ENCODE measurements at places on chromosomes 16 and 17.
A peak's percentile ranks its signal among the peaks of the same experiment; 100 is the strongest.

DNA sequence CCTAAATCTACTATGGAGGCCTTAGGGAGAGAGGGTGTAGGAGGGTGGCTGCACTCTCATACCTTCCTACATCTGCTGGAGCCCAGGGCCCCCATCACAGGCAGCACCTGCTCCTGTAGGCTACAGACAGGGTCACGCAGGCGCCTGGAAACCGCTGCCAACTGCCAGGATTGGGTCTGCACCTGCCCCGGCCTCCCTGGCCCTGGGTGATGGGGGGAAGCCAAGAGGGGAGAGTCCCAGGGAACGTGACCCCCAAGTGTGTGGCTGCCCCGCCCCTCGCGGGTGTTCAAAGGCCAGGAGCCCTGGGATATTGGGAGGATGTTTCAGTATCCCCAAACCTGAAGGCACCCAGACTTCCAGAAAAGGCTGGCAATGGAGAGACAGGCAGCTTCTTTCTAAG lies 5.6 kb upstream of the TEX19 start:
- no peak for DNase-seq

GRCh38 chr16:4706871-4707270 lies 13.5 kb downstream of the NUDT16L1 start:
- no peak for DNase-seq

DNA sequence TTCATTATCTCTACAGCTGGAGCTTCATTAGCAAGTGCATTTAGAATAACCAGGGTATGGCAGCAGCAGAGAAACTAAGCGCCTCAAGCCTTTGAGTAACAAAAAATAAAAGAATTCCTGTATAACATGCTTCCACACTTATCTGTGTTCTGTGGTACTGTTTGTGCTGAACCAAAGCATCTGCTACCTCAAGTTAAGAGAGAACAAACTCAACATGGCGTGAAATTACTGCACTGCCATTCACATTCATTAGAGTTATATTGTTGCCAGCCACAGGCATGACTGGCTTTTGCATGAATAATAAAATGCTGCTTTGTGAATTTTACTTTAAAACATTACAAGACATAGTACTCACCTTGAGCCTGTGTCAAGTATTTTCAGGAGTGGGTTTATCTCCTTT lies 76.6 kb downstream of the NLK start:
- DNase-seq = no peak

- DNase-seq = no peak
These were observed 5.0 kb downstream of the CD19 start for GRCh38 chr16:28936784-28937155.

DNA sequence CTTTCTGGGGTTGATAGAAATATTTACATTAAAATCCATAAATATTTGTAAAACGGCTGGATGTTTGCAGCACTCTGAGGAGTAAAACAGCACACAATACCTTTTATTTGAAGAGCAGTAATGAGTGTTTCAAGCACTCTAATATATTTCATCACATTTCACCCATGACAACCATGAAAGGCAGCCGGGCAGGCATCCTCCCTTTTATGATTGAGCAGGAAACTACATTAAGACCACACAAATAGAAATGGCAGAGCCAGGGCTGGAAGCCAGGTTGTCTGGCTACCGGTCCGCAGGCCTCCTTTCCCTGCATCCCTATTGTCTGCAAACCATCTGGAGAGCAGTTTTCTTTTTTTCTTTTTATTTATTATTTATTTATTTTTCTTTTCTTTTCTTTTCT lies 23.1 kb upstream of the GPRC5C start:
- DNase-seq = peak; percentile 26

GRCh38 chr17:43601280-43602039 lies 55.3 kb upstream of the ETV4 start:
- no peak for DNase-seq

DNA sequence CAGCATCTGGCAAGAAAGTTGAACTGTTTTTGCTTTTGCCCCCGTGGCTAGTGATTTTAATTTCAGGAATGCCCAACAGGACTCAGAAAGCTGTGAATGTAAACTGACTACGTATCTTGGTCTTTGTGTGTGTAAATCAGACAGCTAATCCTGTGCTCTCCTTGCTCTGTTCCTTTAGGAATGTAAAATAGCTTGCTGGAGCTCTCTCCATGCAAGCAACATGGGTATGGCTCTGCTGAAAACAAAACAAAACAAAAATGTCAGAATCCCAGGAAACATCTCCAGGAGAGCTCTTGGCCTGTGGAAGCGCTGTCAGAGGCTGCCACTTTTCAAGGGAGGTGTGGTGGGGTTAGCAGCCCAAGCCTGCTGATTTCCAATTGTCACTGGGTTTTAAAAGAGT lies 161.8 kb upstream of the NOG start:
- no peak for DNase-seq

- no peak for DNase-seq
These were observed 377.7 kb upstream of the MAF start for GRCh38 chr16:79977940-79978836.

GRCh38 chr17:28960256-28961061 lies 9.1 kb upstream of the PHF12 start:
- DNase-seq = no peak

DNA sequence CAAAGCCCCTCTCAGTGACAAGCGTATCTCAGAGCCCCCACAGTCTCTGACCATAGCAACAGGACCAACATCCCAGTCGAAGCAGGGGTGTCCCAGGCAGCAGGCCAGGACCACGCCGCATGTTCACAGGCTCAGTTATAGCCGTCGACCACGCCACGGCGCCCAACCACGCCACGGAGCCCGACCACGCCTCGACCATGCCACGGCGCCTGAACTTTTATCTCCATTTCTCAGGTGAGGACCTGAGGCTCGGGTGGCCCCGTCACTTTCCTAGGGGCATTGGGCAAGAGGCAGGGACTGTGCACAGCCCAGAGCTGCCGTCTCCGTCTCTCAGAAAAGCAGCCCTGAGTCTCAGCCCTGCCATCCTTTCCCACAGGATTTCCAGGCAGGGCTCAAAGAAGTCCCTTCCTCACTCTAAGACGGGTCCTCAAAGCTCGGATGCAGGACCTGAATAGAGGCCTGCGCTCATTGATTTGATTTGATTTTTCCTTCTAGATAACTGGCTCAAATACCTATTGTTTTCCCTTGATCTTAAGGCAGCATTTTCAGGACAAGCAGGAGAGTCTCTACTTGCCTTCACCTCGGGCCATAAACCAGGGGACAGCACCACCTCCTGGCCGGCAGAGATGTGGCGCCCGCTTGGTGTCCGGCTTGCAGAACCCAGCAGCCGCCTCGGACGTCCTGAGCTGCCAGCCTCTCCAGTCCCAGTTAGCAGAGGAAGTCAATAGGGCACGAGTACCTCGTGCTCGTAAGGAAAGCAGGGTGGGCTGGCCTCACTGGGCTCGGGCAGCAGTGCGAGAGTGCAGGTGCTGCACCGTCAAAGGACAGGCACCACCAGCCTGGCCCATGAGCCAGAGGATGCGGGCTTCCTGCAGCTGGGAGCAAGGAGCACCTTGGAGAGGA lies 38.8 kb downstream of the C16orf95 start:
- DNase-seq = no peak

- DNase-seq = peak; percentile 53
These were observed 25.9 kb downstream of the RNF43 start for GRCh38 chr17:58391302-58391984.

DNA sequence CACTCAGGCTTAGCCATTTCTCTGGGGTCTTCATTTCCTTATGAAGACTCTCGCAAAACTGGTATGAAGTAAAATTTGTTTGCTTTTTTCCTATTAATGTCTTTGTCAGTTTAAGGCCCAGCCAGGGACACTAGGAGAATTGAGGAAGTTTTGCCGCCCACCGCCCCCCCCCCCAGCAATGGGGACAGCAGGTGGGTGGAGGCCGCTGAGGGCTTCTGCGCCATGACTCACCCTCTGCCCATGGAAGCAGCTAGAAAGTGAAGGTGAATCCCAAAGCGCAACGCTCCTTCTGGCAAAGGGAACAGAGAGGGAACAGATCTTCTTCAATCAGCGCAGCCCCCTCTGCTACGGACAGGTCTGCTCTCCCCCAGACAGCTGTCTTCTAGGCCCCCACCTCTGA lies 49.7 kb downstream of the MARF1 start:
- DNase-seq = no peak

DNA sequence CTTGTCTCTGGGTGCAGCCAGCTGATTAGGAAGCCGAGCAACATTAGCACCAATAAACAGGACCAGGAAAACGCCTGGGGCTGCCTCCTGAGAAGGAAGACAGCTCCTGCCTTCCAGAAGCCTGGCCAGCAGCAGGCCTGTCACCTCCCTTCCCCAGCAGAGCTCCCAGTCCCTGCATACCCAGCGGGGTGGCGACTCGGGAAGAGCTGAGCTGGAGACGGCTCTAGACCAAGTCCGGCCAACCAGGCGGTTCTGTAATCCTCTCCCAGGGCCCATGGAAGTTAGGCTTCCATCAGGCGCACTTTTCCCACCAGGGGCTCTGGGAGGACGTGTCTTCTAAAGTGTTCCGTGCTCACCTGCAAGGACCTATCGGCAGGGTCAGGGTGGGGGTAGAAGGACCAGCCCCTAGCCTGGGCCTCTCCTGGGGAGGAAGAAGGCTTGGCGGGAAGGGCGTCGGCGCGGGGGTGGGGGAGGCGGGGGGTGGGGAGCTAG lies 12.0 kb upstream of the CLUH start:
- DNase-seq = no peak

DNA sequence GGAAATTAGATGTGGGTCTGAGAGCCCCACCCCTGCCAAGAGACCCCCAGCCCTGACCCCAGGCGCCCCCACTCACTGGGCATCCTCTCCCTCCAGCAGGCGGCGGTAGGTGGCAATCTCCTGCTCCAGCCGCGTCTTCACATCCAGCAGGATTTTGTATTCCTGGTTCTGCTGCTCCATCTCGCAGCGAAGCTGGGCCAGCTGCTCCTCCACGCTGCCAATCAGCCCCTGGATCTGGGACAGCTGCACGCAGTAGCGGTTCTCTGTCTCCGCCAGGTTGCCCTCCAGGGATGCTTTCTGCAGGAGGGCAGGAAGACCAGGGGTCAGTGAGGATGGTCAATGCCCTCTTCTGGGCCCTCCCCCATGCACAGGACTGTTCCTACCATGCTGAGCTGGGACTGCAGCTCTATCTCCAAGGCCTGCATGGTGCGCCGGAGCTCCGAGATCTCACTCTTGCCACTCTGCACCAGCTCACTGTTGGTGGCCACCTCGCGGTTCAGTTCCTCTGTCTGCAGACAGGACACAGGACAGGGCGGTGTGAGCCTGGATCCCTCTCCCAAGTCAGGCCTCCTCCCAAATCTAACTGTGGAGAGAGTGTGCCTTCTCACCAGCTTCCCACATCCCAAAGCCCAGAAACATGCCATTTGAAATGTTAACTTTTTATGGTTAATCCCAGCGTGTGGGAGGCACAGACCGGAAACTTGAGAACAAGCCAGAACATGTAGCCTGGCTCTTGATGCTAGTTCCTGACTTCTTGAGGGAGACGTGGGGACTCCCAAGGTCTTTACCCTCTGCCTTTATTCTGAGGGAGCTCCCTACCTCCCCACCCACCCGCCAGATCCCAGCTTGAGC lies 3.6 kb downstream of the KRT17 start:
- no peak for DNase-seq

DNA sequence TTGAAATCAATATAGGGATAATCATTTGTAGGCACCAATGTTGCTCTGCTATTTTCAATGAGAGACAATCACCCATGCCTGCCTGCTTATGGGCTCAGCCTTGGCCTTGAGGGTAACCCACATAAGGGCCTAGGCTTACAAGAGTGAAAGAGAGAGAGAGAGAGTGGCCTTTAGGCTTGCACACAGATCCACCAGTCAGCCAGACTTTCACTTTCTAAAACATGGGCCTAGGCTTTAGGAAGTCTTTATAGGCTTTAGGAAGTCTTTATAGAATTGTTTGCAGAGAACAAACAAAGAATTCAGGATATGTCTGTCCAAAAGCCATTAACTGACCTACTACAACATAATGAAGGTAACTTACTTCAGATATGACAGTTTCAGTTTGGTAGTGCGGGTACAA lies 3.4 kb downstream of the ABCA9 start:
- DNase-seq = no peak

DNA sequence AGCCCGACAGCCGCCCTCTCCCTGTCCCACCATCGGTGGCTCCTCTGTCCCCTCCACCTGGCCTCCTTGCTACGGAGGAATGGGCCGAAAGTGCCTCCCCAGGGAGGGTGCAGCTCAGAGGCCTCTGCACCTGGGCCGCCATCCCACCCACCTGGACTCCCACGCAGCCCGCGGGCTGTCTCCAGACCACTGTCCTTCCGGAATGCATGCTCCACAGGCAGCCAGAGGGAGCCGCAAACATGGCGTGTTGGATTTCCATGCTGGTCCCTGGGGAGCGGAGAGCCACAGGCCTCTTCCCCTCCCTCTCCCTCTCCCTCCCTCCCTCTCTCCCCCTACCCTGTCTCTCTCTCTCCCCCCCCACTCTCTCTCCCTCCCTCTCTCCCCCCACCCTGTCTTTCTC lies 3.0 kb downstream of the SSTR5 start:
- no peak for DNase-seq

DNA sequence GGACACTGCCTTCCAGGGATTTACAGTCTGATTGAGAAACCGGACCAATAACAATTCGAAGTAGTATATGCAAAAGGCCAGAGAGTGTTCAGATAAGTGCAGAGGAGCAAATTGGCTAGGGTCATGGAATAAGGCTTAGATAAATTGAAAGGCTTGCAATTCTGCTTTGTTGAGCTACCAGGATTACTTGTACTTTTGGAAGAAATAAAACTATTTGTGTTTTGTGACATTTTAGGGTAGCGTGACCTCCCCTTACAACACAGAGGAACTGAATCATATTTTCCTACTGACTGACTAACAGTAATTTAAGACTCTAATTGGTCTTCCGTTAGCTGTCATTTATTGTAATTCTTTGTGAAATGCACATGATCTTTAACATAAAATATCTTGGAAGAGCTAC lies 104.7 kb downstream of the PITPNC1 start:
- no peak for DNase-seq

DNA sequence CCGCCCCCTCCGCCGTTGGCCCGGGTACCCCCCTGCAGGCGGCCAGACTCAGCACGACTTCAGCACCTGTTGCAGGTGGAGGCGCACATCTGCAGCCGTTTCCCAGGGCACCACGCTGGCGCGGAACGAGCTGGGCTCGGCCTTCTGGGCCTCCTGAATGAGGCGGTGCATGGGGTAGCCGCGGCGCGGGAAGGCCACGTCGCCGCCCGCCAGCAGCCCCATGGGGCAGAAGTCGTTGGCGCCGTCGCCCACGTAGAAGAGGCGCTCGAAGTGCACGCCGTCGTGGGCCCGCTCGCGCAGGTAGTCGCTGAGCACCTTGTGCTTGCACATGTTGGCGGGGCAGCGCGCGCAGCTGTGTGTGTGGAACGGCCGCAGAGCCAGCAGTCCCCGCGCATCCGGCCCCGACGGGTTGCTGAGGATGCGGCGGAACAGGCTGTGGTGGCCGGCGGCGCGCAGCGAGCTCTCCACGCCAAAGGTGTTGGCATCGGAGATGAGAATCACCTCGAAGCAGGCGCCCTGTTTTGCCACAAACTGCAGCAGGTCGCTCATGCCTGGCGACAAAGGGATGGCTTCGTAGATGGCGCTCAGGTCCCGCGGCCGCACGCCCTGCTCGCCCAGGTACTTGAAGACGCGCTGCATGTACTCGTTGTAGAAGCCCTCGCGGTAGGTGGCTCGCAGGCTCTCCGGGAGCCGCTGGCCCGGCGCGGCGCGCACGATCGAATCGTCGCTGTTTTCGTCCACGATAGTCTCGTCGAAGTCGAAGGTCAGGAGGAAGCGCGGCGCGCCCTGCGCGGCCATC lies 6.2 kb downstream of the PHOSPHO1 start:
- no peak for DNase-seq
